ENCODE measurements at places on chromosomes 16 and 17. TPM values are rescaled to one million over a fixed set of nuclear protein-coding genes. Genes with fewer than 3 reads are reported as not detected.

The KCNJ18 gene
- not detected for total RNA-seq

The CDT1 gene
- total RNA-seq = 0.97 TPM

The PLA2G10 gene
- total RNA-seq = not detected

The ADAD2 gene
- total RNA-seq = not detected

The CD79B gene
- 5.7 TPM for total RNA-seq

The CETP gene
- 0.37 TPM for total RNA-seq

The CLEC19A gene
- not detected for total RNA-seq

GRCh38 chr16:65410801-65411200 is 288.9 kb upstream of the CDH11 start:
- no peak for DNase-seq

DNA sequence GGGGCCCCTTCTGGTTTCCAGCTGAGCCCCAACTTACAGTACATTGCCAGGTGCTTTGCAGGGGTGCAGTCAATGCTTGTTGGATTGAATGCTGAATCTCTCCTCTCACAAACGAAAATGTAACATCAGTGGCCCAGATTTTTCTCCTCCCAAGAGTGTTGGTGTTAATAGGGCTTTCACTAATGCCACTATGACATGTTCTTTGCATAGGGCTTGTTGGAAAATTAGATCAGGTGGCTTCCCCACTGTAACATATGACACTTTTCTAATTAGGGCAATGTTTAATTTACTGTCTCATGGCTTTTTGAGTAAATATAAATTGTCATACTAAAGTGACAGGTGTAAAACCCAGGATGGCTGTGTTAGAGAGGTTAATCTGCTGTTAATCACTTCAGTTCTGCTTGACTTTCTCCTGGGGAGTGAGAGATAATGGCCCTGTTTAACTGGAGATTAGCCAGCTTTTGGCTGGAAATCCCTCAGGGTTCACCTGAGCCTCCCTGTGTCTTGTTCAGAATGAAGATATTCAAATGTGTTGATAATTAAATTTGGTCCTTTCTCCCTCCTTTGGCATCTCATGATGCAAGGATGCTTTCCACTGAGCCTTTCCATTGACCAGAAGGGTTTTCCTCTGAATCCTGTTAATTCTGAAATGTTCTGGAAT is 502.3 kb downstream of the RBFOX1 start:
- DNase-seq = no peak

DNA sequence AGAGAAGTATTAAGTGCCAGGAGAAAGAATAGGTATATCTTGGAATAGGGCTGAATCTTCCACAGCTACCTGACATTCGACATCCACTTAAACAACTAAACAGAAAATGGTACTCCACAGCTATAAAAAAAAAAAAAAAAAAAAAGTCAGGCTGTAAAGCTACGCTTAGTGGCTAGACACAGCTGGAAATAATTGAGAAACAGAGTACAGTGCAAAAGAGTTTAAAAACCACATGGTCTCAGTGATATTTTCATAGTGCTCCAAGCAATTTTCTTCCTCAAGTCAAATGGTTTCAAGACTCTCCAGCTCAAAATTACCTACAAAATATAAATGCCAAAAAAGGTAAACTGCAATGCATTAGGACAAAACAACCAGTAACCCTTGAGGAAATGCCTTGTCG is 607.1 kb downstream of the KCNJ2 start:
- DNase-seq = no peak

DNA sequence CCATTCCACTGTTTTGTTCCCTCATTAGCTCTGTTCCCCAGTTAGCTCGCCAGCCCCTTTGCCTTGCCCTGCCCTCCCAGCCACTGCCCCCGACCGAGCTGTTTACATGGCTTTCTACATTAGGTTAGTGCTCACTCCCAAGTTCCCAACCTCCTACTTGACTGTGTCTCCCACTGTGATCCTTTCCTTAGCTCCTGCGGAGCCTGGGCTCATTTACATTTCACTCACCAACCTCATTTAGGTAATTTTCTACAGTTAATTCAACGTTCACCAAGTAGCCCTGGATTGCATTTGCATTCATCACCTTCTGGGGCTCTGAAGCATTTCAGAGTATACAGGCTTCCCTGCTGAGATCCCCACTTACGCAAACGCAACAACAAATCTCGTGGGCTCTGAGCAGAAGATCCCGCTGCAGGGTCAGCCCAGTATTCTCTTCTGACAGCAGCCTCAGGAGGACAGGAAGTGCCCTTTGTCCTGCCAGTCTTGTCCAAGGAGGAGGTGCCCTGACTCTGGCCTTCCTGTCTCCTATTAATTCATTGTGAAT is 325.8 kb upstream of the CCL2 start:
- DNase-seq = no peak

DNA sequence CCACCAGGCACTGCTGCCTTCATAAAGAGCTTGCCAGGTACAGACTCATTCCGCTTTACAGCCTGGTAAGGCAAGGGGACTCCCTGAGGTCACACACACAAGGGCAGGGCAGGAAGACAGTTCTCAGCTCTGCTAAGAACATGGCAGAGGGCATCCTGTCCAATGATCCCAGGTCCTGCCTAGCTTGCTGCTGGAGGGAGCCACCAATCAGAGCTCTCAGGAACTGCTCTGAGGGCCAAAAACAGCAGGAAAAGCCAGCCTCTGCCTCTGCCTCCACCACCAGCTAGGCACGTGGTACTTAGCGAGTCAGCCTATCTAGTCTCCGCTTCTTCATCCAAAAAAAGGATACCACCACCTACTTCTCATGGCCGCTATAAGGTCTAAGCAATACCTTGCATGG is 66.1 kb downstream of the GTF3C1 start:
- DNase-seq = no peak

- DNase-seq = no peak
These were observed 11.5 kb downstream of the GPT2 start for GRCh38 chr16:46895399-46896313.

GRCh38 chr16:2838928-2839327 is 8.8 kb downstream of the ZG16B start:
- DNase-seq = peak; percentile 75
